DMS153 (cell line): ENCODE measurements at places on chromosomes 7 and 10.

- peak; percentile 29 for DNase-seq
Measured at GRCh38 chr7:80210400-80210799, 75.8 kb downstream of the GNAI1 start.

DNA sequence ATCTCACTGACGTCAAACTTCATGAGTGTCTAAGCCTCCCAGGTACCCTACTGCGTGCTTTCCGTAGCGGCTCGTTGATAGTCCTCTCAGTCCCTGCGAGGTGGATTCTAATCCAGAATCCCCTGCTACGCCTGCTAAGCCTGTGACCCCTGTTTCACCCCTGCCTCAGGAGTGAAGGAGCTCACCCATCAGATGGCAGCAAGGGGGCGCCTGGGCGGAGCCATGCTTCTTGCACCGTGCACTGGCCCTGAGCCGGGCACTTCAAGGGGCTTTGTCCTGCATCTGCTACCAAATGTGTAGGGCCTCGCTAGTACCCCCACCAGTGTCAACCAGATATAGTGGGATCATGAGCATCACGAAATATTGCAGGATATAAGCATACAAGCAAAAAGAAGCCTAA is 918 bp upstream of the STRA8 start:
- no peak for DNase-seq

- DNase-seq: no peak
Measured at GRCh38 chr7:140568021-140568813, 72.4 kb downstream of the DENND2A start.

DNA sequence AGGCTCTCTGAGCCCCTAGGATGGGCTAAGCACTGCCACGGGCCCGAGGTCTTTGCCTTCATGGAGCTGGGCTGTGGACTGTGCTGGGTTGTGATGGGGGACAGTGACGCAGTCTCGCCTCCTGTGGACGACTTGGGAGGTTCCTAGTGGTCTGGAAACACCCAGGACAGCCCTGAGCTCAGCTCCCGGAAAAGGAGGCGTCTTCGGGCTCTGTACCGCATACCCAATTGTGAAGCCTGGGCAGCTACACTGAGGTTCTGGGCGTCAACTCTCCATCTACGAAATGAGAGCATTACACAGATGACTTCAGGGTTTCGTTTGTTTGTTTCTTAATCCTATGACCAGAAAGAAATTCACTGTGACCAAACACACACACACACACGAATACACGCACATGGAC is 79.6 kb upstream of the KAT6B start:
- DNase-seq: no peak

DNA sequence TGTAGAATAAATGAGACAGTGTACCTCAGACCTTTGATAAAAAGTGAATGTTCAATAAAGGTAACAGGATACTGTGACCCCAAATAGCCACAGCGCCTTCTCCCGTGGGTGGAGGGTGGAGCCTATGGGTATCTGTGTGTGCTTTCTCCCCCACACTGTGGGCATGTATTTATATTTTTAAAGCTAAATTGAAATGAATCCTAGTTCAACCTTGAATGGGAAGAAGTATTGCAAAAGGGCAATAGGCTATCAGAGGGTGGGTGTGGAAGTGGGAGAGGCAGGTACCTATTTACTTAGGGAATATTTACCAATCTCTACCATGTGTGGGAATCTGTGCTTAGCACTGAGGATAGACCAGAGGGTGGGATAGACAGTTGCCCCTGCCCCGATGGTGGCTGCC is 68.9 kb downstream of the PFKFB3 start:
- DNase-seq: no peak

DNA sequence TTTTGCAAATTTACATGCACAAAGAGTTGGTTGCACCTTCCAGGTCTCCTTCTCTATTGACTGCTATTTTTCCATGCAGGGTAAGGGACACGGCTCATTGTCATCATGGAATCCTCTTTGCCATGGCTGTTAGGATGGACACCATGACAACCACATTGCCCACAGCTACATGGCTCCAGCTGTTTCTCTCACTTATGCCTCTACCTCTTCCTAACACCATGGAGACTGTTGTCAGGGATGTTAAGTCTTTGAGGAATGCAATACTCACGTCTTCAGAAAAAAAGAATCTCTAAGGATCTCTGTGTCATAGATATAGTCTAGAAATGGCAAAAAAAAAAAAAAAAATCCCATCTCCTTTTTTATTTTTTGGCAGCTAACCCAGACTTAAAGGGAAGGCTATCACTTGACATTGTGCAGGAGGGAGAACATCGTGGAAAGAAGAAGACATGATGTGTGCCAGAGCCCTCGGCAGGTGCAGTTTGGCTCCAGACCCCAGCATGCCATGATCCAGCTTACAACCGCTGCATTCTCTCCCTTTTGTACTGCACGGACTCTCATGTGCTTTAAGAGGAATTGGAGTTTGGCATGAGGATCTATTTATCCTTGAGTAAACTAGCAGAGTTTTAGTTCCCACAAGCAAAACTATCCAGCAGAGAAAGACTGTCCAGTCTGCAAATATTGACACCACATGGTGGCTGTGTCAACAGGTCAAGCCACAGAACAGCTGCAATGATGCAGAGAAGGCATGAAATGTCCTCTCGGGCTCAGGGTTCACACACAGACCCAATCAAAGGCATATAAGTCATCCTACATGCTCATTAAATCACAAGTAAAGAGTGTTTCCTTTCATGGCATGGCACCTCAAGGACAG is 70.8 kb downstream of the FRMD4A start:
- DNase-seq: no peak

DNA sequence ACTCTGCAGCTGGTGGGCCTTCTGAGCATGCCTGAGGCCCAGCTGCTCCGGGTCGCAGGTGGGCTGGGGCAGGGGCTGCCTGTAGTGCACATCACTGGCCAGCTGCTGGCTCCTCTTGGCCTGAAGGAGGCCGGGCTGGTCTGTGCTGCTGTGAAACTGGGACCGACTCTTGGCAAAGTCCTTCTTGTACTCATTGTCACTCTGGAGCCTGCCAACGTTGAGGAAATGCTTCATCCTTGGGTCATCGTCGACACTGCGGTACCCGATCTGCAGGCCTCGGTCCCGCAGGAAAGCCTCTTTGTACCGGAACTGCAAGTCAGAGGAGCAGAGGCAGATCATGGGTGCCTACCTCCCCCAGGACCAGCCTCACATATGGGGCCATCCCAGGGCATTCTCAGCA is 37.7 kb downstream of the HABP2 start:
- DNase-seq: no peak

GRCh38 chr7:133619491-133619890 is 366.6 kb downstream of the EXOC4 start:
- DNase-seq: no peak

- no peak for DNase-seq
Measured at GRCh38 chr7:43395351-43395750, 187.6 kb upstream of the STK17A start.

DNA sequence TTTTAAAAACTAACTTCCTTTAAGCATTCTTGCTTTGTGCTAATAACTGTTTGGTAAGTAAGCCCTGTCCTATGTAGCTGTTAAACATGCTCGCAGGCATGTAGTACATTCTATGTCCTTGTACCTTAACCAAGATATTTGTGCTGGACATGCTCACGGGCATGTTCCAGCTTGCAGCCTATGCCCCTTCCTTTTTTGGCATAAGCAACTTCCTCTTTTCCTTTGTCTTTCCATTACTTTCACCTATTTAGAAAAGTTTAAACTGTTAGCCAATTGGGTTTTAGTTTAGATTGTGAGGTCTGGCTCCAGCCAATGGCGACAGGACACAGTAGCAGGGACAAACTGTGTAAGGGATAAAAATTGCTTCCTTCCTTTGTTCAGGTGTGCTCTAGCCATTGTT is 14.4 kb upstream of the APBB1IP start:
- no peak for DNase-seq

DNA sequence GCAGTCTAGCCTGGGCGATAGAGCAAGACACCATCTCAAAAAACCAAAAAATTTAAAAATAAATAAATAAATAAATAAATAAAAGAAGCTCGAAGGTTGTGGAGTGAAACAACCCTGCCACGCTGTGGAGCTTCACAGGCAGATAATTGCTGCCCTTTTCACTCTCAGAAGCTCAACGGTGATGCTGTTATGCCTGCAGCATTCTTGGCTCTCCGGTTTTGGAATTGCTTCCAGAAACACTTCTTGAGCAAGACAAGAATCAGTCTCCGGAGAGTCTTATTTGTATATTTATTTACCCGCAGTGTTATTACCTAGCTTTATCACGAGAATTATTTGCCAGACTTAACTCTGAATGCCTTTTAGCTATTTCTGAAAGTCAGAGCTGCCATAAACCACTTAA is 40.5 kb upstream of the UBE2H start:
- no peak for DNase-seq

DNA sequence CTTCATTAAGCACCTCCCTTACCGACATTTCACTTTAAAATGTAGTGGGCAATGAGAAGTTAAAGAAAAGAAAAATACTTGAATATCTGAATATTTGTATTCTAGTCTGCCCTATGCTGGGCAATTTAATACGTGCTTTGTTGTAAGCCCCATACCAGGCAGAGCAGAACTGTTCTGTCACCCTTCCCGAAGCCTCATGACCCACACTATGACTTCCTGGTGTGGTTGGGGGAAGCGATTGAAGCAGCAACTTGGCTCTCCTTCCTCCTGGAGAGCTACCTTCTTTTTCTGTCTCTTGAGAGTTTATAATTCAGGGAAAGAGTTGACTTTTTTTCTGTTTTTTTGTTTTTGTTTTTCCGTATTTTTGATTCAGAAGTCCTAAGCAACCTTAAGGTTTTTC is 243.7 kb downstream of the INHBA start:
- no peak for DNase-seq

DNA sequence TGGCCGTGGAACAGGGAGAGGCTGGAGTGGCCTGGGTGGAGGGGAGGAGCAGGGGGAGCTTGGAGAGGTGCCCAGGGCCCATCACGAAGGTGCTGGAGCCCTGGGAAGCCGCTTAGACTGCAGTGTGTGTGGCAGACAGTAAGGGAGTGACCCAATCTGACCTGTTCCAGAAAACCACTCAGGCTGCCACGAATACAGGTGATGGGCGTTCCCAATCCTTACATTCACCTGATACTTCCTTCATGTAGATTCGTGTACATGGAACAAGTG is 161.7 kb downstream of the SVIL start:
- no peak for DNase-seq

DNA sequence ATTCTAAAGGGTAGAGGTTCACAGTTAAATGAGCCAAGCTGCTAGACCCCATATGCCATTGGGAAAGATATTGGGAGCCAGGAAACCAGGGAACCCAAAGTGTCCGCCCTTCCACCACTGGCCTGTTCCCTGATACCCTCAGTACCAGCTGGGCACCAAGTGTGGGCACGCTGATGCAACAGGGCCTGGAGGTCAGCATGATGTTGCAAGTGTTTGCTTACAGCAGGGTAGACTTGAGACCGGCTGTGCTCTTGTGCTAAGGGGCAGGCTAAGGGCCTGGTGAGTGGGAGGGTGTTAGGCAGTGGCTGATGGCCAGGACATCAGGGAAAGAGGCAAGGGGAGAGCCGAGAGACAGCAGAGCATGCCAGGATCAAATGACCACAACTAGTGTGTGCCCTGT is 21.0 kb upstream of the MYL7 start:
- DNase-seq: no peak

GRCh38 chr10:80460399-80461207 is 6.5 kb downstream of the TSPAN14 start:
- peak; percentile 93 for DNase-seq

DNA sequence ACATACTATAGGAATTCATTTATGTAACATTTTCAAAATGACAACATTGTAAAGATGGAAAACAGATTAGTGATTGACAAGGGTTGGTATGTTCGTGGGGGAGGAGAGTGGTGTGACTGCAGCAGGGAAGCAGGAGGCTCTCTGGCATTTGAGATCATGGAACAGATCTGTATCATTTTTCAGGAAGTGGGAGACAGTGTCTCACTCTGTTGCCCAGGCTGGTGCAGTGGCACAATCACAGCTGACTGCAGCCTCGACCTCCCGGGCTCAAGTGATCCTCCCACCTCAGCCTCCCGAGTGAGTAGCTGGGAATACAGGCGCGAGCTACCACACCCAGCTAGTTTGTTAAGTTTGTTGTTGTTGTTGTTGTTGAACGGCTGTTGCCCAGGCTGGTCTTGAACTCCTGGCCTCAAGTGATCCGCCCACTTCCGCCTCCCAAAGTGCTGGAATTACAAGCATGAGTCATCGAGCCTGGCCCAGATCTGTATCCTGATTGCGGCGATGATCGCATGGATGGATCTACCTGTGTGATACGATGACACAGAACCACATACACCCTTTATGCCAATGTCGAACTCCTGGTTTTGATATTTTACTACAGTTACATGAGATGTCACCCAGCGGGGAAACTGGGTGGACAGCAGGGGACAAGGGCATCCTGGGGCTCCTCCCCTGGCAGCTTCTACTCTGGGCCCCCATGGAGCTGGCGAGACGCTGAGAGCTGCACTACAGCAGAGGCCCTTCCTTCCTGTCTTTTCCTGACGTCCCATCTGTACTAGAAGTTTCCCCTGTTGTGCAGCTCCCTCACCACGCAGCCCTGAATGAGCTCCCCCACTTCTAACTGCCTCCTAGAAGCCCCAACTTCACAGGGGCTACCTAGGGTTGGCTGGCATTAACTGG is 12.3 kb upstream of the CYTH3 start:
- no peak for DNase-seq

- no peak for DNase-seq
Measured at GRCh38 chr7:6392712-6393666, 54.8 kb downstream of the DAGLB start.

DNA sequence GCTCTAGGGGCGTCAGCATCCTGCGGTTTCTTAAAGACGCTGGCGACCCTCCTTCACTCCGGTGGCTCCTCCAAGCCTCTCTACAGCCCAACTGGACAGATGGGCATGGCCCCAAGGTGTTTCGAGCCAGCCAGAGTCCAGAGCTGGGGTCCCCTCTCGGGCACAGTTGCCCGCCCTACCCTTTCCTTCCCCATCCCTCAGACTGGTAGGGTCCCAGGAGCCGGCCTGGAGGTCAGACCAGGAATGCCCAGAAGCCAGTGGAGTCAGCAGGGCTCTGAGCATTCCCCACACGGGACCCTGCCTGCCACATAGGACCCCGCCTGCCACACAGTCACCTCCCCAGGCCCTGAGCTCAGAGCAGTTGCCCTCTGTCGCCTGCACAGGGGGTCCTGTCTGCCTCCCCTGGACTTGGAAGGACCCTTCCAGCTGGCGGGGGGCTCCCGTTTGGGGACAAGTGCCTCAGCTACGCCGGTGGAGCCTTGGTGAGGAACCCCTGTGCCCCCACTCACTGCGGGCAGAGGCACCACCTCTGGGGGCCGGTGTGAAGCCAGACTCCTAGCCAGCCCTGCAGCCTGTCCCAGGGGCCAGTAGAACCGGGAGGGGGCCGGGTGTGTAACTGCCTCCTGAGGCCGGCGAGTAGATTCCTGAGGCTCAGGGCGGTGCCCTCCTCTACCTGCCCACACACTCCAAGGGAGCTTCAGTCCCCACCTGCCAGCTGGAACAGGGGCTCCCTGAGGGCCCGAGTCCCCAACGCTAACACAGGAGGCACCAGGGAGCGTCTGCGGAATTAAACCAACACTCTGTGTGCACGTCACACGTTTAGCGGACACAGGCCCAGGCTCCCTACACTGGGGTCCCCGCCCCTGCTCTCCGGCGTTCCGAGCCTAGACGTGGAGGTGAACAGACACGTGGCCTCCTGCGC is 19.4 kb upstream of the PDGFA start:
- no peak for DNase-seq

- DNase-seq: no peak
Measured at GRCh38 chr10:10831085-10831484, 186.6 kb upstream of the CELF2 start.
